ENCODE measurements at places on chromosomes 4 and X. TPM values are rescaled to one million over a fixed set of nuclear protein-coding genes. Genes with fewer than 3 reads are reported as not detected.
A peak's percentile ranks its signal among the peaks of the same experiment; 100 is the strongest.

ITIH6 gene
- not detected for total RNA-seq

GRCh38 chrX:153766871-153767673 is 3.0 kb downstream of the PLXNB3 start:
- DNase-seq, result no peak

DNA sequence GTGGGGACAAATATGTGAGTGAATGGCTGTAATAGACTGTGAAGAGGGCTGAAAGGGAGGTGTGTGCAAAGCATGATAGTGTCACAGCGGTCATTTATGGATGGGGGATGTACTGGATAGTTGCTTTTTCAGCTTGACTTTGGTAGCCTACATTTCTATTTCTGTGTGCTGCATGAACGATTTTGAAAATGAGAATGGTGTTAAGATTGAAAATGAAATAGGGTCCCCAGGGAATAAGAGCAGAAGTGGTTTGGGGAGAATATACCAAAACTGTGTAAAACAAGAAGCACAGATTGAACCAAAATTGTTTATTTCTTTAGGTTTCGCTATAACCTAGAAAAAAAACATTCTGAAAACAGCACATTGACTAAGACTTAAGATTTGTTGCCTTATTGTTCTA is 58.8 kb upstream of the CLNK start:
- no peak for DNase-seq

DNA sequence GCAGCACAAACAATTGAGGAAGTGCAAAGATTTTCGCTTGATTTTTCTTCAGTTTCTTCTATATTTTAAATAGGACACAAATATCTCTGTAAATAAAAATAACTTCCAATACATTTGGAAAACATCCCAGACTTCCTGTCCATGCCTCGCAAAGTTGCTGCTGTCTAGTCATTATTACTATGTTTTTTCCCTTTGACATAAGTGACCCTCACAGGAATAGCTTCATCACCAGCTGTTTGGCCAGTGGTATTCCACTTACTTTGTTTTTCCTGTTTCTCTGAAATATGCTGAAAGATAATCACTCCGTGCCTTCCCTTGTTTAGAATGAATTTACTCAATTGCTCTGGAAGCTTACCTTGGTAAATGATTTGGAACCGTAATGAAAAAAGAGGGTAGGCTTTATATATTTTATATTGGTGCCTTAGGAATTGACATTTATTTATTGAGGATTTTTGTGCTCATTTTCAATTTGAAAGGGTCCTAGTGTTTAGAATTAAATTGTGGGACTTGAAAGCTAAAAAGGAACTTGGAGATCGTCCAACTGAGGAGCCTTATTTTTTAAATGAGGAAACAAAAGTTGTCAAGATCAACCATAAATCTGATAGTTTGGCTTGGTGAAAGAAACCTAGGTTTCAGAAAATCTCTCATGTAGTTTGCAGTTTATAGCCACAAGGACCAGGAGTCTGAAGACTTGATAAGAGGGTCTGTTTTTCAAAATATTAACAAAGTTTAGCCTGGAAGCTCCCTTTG is 65.6 kb downstream of the CDKL5 start:
- DNase-seq, result no peak

DNA sequence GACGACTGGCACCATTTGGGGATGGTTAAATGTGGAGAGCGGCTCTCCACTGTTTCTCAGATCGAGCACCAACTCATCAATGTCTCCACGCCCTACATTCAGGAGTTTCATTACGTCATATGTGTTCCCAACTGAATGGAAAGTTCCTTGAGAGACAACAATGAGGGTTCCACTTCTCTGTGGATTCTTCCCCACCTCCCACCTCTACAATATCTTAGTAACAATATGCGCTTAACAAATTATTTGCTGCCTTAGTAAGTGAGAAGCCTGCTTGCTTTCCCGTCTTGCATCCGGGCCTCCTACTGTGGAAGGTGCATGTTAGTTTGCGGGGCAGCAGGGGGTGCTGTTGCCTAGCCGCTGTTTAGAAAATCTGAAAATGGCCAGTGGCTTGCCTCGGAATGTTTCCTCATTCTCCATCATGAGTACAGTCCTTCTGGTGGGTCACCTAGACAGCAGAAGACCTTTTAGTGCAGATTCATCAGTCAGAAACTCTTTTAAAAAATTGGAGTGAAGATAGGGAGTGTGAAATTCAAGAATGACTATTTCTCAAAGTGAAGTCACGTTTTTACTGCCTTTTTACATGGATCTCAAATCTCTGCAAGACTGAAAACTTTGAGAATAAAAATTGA is 55.7 kb downstream of the PHOX2B start:
- DNase-seq, result peak; percentile 44

DNA sequence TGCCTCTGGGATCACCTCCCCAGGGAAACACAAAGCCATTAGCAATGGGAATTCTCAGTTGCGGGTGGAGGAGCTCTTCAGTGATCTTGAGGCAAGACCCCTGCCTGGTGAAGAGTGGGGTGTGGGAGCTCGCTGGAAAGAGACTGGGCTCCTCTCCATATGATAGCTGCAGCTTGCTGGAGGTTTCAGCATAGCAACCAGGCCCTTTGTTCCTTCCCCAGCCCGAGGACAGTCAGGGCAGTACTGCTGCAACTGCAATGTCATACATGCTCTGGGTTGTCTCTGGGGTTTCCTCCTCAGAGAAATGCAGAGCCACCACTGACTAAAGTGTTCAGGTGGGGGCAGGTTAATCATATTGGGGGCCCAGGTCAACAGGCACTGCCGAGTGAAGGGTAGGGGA is 81.3 kb downstream of the ARHGAP24 start:
- DNase-seq, result no peak

- peak; percentile 39 for DNase-seq
These were observed 31.9 kb downstream of the JADE1 start for GRCh38 chr4:128841402-128841801.
